ENCODE measurements at places on chromosomes 2 and 18.

DNA sequence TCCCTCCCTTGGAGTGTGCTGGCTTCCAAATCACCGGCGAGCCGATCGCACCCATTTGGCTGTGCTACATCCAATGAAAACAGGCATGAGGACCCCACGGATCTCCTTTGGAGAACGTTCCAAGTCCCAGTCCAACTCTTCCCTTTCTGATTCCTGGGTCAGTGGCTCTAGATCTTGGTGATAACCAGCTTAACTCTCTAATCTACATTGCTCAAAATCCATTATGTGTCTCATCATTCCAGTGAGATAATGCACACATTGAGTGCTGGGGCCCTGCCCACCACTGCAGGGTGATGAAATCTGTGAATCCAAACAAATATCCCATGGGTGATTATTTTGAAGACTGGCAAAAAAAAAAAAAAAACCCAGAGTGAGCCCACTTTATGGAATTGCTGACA lies 232.7 kb upstream of the COPS8 start:
- no peak for DNase-seq

DNA sequence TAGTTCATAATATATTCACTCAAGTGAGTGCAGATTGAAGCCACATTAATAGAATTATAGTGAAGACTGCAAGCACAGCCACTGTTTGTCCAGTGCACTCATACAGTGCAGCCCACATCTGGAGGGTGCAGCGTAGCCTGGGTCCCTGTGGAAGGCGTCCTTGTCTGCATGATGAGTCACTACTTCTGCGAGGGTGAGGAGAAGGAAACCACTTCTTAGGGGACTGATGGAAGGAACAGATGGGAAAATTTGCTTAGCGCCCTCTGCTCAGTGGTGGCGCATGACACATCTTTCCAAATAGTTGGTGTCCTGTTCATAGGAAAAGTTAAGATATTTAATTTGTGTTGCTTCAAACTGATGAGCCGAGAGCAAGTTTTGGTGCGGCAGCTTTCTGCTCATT lies 330.4 kb upstream of the SMIM21 start:
- peak; percentile 11 for DNase-seq

GRCh38 chr2:235770909-235771820 lies 277.3 kb downstream of the AGAP1 start:
- DNase-seq, result no peak

DNA sequence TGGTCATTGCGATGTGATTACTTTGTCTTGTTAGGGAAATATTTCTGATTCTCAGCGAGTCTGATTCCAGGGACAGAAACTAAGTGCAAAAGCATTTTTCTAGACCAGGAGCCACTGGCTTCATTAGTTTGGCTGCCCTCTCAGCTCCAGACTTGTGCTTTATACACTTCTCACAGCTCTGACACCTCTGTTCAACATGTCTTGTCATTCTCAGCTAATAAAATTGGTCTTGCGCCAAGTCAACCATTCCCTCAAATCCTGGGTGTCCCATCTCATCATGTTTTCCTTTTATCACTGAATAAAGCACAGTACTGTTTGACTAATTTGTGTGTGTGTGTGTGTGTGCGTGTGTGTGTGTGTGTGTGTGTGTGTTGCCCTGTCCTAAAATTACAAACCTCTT lies 215.5 kb upstream of the EPHA4 start:
- DNase-seq, result no peak

DNA sequence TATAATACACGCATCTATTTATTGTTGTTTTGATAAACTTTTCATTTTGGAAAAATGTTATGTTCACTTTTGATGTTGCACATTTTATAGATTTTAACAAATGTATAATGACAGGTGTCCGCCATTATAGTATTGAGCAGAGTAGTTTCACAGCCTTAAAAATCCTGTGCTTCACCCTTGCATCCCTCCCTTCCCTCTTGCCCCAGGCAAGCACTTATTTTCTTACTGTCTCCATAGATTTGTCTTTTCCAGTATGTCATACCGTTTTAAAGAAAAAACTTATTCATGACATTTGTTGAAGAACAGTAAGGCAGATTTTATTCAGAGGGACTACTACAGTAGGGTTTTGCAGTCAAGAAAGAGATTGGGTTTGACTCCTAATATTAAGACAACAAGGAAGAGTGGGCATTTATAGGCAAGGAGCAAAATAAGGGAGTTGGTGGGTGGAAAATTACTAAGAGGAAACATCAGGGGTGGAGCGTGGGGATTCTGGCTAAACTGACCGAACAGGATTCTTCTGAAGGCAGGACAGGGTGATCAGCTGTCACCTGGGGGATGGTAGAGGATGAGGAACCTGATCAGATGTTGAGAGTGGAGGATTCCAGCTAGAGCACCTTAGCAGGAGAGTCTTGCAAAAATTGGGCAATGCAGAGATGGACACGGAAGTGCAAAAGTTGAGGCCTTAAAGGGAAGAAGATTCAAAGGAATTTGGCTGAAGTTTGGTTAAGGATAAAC lies 108.8 kb downstream of the NCK2 start:
- no peak for DNase-seq

- peak; percentile 18 for DNase-seq
Measured at GRCh38 chr2:20781656-20782265, 41.1 kb downstream of the LDAH start.

DNA sequence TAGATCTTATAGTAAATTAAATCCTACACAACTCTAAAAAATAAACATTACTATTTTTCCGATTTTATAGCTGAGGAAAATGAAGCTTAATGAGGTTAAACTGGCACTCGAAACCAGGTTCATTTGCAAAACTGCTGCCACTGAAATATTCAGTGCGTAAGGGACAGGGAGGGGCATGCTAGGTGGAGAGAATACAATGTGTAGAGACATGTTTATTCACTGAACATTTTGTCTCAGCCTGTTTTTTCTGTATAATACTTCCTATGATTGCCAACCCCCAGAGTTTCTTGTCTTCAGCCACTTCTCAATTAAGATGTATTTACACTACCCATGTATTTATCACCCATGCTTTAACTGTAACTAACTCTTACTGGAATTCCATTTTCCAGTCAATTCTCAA lies 31.6 kb upstream of the ZNF804A start:
- DNase-seq, result no peak

- DNase-seq, result peak; percentile 53
Measured at GRCh38 chr2:175606010-175606841, 395.8 kb downstream of the LNPK start.

DNA sequence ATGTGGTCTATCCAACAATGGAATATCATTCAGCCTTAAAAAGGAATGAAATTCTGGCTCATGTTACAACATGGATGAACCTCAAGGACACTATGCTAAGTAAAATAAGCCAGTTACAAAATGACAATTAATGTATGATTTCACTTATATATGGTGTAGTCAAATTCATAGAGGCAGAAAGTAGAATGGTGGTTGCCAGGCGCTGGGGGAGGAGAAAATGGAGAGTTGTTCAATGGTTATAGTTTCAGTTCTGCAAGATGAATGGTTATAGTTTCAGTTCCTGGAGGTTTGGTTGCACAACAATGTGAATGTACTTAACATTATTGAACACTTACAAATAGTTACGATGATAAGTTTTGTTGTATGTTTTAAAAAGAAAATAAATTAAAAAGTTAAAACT lies 79.2 kb upstream of the IL1R2 start:
- no peak for DNase-seq

DNA sequence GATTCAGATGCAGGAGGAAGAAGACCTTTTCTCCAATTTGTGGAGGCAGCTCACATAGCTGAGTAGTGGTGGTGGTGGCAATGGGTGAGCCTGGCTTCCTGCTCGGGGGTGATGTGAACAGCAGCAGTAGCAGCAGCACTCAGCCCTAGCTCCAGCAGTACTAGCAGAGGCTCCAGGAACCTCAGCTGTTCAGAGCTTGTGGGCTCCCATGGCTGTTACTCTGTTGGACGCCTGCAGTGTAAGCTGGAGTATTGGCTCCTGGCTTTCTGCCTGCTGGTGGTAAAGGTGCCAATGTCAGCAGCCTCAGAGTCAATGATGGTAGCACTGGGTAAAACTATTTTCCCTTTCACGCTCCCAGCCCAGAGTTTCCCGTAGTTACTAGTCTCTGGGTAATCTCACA lies 3.1 kb upstream of the SEH1L start:
- no peak for DNase-seq

DNA sequence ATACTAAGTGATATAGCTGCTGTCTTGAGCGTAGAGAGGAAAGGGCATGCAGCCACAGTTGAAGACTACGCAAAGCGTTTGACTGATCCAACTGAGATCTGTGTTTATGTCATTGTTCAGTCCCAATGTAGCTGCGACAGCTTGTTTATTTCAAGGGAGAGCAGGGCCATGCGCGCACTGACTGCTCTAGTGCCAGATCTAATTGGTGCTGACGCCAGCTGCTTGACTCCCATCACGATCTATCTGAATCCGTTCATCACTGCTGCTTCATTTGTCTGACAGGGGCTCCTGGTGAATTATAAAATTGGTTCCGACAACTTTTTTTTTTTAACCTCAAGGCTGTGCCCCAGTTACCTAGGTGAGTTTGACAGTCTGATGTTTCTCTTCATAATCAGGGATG lies 75.7 kb downstream of the CHST9 start:
- no peak for DNase-seq

GRCh38 chr2:240636563-240637115 lies 11.4 kb downstream of the GPR35 start:
- no peak for DNase-seq

DNA sequence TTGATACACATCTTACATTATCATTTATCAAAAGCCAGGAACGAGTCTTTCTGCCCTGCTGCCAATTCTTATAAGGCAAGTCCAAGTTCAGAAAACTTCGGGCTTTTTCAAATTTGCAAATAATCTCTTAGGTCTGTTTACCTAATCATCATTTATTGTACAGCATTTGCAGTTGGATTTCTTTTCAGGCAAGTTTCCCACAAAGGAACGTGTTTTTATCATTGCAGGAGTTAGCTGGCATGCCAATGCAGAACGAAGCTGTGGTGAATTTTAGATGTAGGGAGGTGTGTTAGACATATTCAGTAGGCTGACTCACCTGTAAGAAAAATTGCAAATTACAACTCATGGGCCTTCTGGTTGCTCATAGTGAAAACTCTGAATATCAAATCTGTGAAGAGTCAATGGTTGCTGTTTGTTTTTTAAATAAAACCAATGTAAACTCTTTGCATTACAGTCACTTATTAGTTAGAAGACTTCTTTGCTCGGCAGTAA lies 209.6 kb downstream of the SRBD1 start:
- DNase-seq, result no peak

- peak; percentile 28 for DNase-seq
Measured at GRCh38 chr2:124264551-124265091, 239.5 kb downstream of the CNTNAP5 start.

DNA sequence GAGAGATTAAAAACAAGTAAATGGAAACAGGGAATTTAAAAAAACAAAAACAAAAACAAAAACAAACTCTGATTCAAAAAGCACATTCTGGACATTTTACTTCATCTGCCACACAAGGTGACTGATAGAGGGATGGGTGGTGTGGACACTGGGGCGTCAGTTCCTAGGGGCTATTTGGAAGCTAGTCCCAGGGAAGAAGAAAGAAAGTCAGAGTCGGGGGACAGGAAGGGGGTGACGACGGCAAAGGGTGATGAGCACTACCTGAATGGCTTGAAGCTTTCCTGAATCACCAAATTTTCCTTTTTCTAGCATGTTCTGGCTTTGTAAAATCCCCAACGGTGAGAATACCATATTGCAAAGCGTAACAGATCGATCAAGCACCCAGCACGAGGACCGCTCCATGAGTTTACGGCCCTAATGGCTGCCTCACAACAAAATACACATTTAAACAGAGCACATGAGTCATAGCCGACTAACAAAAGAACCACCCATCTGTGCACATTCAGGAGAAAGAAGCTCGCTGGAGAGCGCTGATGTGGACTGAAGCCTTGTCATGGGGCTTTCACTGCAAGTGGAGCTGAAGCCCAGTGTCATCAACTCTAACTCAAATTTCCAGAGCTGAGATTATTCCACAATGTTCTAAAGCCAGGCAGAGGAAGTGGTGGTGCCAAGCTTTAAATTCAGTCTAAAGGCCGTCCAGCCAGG lies 178.9 kb downstream of the LNPK start:
- DNase-seq, result no peak

- DNase-seq, result no peak
Measured at GRCh38 chr2:239993291-239993690, 31.9 kb downstream of the NDUFA10 start.

DNA sequence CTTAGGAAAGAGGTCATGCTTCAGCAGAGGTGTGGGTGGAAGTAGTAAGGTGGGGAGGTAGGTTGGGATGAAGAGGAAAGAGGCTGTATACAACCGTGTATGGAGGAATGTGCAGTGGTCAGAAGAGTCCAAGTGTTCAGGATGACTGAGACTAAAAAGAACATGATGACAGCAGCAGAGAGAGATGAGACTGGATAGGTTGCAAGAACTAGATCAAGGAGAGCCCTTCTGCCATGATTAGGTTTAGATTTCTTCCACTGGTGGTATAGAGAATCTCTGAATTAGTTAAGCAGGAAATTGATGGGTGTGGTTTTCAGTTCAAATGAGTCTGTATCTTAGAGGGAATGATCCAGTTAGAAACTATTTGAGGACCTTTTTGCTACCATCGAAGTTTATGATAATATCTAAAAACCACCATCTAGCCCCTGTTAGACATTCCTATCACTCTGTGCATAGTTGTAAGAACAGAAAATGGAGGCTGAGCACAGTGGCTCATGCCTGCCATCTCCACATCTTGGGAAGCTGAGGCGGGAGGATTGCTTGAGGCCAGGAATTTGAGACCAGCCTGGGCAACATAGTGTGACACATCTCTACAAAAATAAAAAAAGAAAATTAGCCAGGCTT lies 221.0 kb downstream of the LTBP1 start:
- DNase-seq, result no peak

- no peak for DNase-seq
Measured at GRCh38 chr2:176093145-176093897, 800 bp downstream of the HOXD13 start.

- DNase-seq, result peak; percentile 98
Measured at GRCh38 chr2:9287400-9288045, 80.9 kb downstream of the ASAP2 start.

DNA sequence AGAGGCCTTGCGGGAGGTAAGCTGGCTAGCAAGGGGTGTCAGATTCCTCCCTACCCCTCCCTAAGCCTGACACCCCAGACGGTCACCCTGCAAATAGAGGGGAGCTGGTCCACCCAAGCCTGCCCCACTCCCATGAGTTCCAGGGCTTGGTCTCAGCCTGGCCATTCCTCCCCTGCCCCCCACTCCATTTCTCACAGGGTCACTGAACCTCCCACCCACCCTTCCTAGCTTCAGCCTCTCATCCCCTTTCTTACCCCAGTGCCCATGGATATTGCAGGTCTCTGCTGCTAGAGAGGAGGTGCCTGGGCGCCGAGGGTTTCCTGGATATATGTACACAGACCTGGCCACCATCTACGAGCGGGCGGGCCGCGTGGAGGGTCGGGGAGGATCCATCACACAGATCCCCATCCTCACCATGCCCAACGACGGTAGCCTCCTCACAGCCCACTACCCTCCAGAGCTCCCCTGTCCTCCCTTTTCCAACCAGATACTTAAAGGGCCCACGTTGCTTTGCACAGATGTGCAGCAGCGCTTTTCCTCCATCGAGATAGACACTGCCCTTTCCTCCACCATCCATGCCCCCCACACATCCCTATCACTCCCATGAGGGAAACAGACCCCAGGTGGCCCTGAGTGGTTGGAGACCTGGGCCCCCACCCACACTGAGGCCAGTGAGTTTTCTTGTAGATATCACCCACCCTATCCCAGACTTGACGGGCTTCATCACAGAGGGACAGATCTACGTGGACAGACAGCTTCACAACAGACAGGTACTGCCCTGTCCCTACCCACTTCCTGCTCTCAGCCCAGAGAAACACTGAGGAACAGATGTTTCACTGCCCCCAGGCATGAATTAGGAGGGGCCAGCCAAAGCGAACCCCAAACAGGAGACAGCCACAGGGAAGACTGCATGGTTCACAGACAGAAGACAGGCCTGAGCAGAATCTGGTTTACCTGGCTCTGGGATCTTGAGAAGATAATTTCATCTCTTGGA lies 15.2 kb upstream of the ANKRD53 start:
- no peak for DNase-seq
